ENCODE measurements at places on chromosomes 11 and 22.

DNA sequence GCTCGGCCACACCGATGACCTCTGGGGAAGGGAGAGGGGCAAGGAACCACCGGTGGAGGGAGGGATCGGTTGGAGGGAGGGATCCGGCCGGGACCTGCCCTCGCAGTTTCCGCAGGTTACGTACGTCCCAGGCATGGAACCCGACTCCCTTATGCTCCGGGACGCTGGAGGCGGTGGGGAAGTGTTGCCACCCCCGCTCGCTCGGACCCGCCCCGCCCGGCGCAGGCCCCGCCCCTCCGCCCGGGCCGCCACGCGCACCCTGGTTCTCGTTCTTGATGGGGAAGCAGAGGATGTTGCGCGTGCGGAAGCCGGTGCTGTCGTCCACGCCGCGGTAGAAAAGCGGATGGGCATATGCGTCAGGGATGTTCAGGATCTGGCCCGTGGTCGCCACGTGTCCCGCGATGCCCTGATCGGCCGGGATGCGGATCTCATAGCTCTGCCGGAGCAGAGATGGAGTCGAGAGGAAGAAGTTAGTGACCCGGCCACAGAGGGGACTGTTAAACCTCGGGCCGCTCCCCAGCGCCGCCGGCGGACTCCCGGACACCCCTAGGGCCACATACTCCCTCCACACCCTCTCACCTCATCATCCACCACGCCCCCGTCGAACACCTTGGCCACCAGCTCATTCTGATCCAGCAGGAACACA is 89.8 kb downstream of the PDE2A start:
- DNase-seq: no peak

DNA sequence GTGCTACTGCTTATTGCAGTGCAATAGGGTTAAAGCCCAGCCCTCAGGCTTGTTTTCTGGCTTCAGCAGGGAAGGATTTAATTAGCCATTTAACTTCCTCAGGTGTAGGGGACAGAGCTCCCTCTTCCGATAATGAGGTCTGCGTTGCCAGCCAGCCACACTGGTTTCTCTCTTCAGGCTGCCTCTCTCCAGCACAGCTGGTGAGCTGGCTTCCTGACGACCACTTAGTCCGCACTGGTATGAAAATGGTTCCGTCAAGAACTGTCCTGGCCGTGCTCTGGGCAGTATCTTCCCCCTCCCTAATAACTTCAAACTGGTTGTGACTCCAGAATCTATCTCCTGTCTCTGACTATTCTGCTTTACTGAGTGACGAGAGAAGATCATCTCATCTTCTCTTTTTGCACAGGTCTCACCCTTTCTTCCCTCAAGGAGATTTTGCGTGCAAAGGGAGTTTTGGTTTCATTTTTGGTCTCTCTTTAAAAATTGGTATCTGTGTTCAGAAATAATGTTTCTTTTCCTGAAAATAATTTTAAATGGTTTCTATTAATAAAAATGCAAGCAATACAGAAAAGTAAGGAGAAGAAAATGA is 49.2 kb downstream of the CNTN5 start:
- no peak for DNase-seq

- DNase-seq: no peak
These were observed 27.8 kb downstream of the MORC2 start for GRCh38 chr22:30940685-30941362.

GRCh38 chr22:29937940-29938693 is 55.1 kb downstream of the MTMR3 start:
- no peak for DNase-seq

GRCh38 chr11:1842149-1843097 is 3.6 kb downstream of the TNNI2 start:
- DNase-seq: peak; percentile 66

DNA sequence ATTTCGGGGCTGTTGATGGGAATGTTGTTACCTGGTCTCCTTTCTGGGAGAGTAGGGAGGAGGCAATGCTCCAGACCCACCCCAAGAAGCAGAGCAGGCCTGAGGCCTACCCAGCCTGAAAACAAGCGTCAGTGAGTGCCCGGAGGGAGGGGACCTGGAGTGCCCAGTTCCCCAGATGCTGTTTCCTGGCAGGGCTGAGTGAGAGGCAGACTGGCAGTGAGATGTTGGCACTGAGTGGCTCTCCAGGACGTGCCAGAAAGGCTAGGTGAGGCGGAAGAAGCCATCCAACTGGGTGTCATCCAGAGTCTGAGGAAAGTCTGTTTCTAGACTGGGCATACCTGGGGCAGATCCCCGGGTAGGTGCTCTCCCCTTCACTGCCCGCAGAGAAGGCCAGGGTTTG is 1.3 kb downstream of the POU2F3 start:
- no peak for DNase-seq

GRCh38 chr11:102685754-102686153 is 19.8 kb downstream of the MMP27 start:
- DNase-seq: no peak

- DNase-seq: no peak
These were observed 127.1 kb downstream of the EHF start for GRCh38 chr11:34748036-34748435.

DNA sequence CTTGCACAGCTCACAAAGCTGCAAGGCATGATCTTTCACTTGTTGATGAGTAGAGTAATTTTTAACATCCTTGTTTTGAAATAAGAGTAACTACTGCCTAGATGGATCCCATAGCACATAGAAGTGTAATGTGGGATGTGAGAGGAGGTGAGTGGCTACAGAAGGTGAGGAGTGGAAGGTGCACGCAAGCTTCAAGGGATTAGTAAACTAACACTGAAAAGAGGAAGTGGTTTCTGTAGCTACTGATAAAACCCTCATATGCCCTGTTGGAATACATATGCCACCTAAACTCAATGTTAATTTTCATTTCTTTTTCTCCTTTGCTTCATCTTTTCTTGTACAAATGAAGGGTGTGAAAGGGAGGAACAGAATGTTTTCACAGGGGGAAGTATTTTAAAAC is 22.0 kb upstream of the CTSC start:
- no peak for DNase-seq

DNA sequence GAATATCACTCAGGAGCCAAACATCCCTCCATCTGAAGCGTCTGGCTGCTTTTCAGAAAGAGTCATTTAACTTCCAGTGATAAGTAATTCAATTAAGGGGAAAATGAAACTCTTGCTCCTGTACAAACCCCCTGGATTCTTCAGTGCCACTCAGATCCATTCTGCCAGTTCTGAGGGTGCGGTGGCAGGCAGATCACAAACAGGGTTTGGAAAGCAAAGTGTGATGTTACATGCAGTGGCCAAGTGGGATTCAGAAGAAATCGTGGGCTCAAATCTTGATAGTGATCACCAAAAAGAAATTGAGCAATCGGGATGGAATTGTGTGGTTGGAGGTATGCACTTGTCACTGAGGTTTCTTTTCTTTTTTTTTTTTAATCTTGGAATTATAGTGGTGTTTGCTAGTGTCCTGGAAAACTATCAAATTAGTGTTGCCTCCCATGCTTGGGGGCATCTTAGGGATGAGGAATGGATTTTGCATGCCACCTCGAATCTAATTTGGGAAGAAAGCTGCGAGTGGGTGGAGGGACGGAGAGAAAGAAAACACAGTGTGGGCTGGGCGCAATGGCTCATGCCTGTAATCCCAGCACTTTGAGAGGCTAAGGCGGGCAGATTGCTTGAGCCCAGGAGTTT is 22.5 kb upstream of the RTL6 start:
- no peak for DNase-seq

DNA sequence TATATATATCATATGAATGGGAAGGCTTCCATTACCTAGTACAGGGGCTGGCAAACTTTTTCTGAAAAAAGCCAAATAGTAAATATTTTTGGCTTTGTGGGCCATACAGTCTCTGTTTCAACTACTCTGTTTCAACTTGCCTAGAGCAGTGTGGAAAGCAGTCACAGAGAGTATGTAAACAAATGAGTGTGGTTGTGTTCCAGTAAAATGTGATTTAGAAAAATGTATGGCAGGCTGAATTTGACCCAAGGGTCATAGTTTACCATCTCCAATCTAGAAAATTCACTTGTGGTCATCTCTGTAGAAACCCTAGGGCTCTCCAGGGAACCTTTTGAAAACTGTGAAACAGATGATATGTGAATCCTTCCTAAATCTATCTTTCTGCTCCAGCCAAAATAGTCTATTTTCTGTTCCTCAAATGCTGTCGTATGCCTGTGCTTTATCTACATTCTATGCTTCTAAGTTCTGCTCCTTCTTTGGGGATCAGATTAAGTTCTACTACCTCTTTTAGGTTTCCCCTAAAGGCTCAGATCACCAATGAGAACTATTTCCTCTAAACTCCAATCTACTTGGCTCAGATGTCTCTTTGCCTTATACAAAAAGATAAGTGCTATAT is 356.2 kb downstream of the METTL15 start:
- no peak for DNase-seq

DNA sequence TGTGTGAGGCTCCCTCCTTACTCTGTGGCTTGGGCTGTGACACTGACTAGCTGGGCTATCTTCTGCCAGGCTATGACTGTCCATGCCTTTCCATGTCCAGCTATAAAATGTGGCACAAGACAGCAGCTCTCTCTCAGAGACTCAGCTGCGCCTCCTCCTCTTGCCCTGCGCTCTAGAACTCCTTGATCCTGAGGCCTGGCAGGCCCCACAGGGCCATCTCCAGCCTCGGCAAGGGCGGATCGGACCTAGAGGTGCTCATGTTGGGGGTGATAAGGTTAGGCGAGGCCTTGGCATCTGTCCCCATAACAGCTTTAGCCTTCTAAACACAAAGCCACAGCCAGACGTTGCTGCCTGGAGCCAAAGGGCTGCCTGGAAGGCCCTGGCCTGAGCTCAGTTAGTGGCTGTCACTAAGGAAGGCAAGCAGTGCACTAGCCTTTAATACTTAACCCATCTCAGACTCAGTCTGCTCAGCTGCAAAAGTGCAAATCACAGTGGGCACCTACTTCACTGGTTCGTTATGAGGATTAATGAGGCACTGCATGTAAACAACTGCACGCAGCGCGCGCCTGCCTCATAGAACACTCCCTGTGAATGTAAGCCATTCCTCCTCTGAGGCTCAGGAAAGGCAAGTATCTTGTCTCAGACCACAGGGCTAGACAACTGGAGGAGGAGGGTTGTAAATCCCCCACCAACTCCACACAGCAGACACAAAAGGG is 1.2 kb downstream of the GUCD1 start:
- DNase-seq: peak; percentile 88

DNA sequence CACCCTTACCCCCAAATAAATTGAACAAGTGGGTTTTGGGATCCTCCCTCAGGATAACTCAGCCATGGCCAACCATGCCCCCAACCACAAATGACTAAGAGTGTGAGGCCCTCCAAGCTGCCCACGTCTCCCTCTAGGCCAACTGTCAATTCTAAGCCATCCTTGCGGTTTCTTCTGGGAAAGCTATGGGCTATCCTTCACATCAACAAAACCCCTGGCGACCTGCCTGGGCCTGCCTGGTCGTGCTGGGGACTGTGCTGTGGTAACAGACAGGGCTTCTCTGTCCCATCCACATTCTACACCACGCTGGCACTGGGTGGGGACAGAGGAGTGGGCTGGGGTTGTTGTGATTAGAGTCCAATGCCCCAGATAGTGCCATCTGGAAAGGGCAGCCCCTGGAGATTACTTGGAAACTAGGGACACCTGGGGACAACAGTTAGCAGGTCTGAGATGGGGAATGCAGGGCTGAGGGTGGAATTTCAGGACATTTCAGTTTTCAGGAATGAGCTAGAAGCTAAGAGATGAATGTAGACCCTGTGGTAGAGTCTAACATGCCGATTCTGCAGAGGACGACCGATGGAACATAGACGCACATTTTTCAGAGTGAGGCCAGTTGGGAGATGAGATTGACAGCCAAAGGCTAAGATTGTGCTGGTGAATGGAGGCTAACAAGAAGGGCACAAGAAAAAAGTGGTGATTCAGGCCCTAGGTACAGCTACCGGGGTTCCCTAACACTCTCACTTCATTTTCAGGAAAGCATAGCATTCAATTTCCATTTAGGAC is 131.9 kb downstream of the RASSF10 start:
- DNase-seq: no peak

- no peak for DNase-seq
These were observed 62.8 kb downstream of the BCR start for GRCh38 chr22:23243006-23243573.

DNA sequence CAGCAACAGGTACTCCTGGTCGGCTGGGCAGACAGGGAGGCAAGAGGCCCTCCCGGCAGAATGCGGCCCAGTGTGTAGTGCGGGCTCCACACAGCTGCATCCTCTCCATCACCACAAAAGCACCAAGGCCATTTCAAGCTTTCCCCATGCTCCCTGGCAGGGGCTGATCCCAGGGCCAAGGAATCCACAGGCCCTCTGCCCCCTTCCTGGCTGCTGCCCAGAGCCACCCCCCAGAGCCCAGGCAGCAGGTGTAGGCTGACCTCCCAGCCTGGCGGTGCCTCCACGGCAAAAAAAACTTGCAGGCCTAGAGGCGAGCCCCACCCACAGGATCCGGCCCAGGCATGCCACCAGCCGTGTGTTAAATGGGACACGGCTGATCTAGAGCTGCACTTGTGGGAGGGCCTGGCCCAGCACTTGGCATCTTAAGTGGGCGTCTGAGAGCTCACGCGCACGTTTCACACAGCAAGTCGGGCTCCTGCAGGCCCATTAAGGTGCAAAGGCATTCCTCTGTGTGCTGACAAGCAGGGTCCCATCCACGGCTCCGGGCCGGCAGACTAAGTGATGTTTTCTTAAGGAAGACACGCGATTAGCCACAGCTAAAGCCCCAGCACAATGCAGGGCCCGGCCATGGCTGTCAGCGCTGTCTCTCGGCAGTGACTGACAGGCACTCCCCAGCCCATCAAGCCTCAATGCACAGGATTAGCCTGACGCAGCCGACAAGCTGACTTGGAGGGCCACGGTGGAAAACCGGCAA is 19.8 kb upstream of the GNB1L start:
- no peak for DNase-seq

- DNase-seq: no peak
These were observed 58.3 kb upstream of the TOP3B start for GRCh38 chr22:22040908-22041307.

- no peak for DNase-seq
These were observed 30.7 kb downstream of the RIBC2 start for GRCh38 chr22:45444168-45444567.

- no peak for DNase-seq
These were observed 85.2 kb upstream of the VPREB1 start for GRCh38 chr22:22159384-22159783.

- DNase-seq: no peak
These were observed 8.4 kb upstream of the CD248 start for GRCh38 chr11:66325263-66325671.

DNA sequence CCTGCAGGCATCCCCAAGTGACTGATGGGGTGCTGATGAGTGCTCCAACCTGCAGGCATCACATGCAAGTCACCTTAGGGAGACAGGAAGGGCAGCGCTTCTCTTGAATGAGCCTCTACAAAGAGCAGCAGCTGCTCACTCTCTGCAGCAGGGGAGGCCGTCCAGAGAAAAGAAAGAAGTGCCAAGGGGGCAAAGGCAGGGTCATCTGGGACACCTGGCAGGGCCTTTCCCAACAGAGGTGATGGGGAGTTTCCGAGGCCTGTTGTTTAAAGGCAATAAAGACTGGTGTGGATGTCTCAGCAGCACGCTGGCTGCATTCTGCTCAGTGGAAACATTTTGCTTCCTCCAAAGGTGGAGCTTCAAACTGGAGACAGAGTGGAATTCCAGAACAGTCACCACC is 113.7 kb downstream of the ETS1 start:
- no peak for DNase-seq

- DNase-seq: peak; percentile 89
These were observed 32.2 kb upstream of the PLET1 start for GRCh38 chr11:112292785-112293407.

All from hematopoietic multipotent progenitor cell treated with erythropoietin and hydrocortisone succinate and interleukin-3 and kit ligand, for 17 days (in vitro differentiated cells).